ENCODE measurements at places on chromosomes 5 and 9.
A peak's percentile ranks its signal among the peaks of the same experiment; 100 is the strongest.

GRCh38 chr5:138824924-138825863 is 49.9 kb downstream of the LRRTM2 start:
- no peak for DNase-seq

DNA sequence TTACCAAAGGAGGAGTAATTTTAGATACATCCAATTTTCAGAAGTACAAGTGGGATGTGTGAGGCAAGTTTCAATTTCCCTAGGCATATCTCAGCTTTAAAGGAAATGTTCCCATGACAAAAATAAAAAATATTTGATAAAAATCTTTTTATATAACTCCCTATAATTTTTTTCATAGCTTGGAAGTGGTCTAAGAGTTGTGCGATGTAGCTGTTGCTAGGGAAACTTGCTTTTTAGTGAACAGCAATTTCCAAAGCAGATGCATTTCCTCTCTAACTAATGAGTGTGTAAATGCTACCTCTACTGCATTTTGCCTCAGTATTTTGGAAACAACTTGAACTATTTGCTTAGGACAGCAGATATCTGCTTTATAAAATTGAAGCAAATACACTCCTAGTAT is 39.6 kb downstream of the MACIR start:
- no peak for DNase-seq

GRCh38 chr9:2151171-2151570 is 136.0 kb downstream of the SMARCA2 start:
- DNase-seq, result no peak

GRCh38 chr9:4228606-4229005 is 71.3 kb downstream of the GLIS3 start:
- DNase-seq, result peak; percentile 38

DNA sequence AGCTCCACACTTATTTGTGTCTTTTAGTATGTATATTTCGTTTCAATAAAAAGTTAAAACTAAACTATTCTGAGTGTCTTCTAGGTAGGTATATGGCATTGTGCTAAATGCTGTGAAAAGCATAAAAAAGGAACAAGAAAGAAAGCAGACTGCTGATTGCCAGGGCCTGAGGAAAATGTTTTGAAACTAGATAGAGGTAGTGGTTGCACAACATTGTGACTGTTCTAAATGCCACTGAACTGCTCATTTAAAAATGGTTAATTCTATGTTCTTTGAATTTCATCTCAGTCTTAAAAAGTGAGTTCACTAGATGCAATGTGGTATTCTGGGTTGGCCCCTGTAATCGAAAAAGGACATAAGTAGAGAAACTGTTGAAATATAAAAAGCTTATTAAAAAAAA is 2.6 kb upstream of the ALAD start:
- peak; percentile 80 for DNase-seq

- DNase-seq, result no peak
These were observed 79.6 kb downstream of the NTNG2 start for GRCh38 chr9:132241483-132241839.

GRCh38 chr9:16708656-16709435 is 161.6 kb downstream of the BNC2 start:
- DNase-seq, result no peak

GRCh38 chr5:90930756-90931431 is 372.3 kb downstream of the ADGRV1 start:
- no peak for DNase-seq

- DNase-seq, result no peak
These were observed 110.4 kb upstream of the IFNK start for GRCh38 chr9:27413511-27414219.

- no peak for DNase-seq
These were observed 76.6 kb downstream of the ARRDC3 start for GRCh38 chr5:91306497-91306896.

- DNase-seq, result no peak
These were observed 1.8 kb downstream of the IRX1 start for GRCh38 chr5:3597167-3598007.

DNA sequence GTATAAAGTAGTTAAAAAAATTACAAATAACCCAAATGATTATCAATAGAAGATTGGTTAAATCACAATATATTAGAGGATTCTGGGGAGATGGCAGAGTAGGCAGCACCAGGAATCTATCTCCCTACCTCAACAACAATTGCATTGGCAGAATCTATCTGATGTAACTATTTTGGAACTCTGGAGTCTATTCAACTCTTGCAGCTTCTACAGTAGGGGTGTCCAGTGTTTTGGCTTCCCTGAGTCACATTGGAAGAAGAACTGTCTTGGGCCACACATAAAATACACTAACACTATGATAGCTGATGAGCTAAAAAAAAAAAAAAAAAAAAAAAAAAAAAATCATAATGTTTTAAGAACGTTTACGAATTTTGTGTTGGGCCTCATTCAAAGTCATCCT is 29.2 kb upstream of the ECM2 start:
- no peak for DNase-seq

- no peak for DNase-seq
These were observed 41.7 kb upstream of the DENND4C start for GRCh38 chr9:19188771-19189170.

GRCh38 chr5:58911270-58911669 is 328.4 kb downstream of the RAB3C start:
- DNase-seq, result no peak

- DNase-seq, result no peak
These were observed 2.2 kb downstream of the FBXL7 start for GRCh38 chr5:15502208-15502607.

DNA sequence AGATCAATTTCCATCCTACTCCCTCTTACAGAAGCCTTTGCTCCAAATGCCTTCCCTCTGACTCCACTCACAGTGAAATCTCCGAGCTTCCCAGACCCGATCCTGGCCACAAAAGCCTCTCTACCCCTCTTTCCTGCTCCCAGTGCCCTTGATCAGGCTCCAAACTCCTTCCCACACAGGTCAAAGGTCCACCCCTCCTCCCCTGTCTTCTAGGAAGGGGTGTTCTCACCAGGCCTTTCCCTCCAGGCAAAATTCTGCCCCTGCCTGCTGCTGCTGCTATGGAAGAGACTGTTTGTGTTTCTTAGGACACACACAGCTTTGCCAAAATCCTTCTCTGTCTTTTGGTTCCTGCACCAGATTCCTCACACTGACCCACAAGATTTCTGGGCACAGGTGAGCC is 85.8 kb upstream of the ALDH1A1 start:
- DNase-seq, result no peak

DNA sequence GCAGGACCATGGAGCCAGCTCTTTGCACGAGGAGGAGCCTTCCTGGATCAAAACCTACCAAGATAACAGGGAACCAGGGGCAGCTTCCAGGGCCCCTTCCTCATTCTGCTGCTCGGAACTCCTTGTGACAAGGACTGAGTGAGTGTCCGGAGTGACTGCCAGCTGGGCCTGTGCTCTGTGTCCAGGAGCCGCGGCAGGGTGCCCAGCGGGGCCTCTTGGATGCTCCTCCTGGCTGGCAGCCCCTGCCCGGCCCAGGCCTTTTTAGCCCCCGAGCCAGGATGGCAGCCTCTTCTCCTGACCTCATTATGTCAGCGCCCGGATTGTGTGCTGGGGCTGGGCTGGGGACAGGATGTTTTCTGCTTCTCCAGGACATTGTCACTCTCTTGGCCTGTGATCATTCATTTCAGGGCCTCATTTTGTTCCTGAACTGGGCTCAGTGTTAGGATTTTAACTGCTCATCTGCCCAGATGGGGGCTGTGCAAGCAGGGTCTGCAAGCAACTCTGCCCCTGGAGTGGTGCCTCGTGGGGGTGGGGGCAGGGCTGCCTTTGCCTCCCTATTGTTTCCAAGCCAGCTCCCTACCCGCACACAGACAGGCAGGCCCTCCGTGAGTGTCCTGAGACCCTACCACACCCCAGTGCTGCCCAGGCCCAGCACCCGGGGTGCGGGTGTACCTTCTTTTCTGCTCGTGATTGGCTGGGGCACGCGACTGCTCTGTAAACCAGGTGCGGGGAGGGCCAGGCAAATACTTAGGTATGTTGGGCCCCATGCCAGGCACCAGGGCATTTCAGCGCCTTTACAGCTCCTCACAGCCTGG is 161.6 kb downstream of the COL23A1 start:
- no peak for DNase-seq

DNA sequence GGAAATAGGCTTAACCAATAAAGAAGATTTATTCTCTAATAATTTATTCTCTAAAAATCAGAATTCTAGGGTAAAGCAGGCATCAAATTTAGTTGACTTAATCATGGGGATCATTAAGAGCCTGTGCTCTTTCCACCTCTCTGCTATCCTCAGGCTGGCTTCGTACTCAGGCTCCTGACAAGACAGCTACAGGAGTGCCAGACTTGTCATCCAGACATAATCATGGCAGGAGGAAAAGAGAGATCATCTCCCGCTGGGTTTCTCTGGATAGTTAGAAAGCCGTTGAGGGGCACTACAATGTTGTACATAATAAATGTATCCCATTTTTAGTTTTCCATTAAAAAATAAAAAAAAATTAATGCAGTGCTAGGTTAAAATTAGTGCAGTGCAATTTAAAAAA is 171.9 kb downstream of the SEC61B start:
- no peak for DNase-seq

GRCh38 chr9:134251296-134252069 is 74.8 kb upstream of the RXRA start:
- no peak for DNase-seq

- no peak for DNase-seq
These were observed 150.6 kb downstream of the PRR16 start for GRCh38 chr5:120614531-120615180.

DNA sequence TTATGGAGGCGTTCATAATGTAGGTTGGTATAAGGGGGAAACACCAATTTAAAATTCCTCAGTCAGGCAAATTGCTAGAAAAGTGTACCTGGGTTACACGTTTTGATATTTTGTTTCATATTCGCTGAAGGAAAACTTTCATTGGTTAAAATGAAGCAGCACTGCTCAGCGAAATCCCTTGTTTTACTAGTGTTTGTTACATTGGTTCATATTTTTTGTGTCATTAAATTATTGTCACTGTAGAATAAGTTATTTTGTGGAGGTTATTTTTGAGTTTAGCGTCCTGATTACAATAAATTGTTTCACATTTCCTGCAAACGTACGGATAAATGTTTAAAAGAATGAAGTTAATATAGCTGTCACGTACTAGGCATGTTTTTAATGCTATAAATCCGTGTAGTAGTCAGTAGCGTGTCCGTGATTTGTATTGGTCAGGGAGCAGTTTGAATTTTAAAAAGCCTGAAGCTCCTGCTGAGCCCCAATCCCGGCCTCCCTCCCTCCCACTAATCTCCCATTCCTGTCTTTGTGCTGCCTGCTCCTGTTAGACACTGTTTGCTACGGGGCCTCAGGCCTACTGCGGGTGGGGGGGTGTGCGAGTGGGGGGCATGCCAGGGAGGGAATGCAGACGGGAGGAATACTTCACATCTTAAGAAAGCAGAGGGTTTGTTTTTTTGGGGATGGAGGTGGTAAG is 2.0 kb downstream of the NIPBL start:
- DNase-seq, result no peak

- no peak for DNase-seq
These were observed 8.8 kb downstream of the ATP10B start for GRCh38 chr5:160843240-160843639.

GRCh38 chr9:70474413-70474812 is 60.0 kb upstream of the KLF9 start:
- no peak for DNase-seq

DNA sequence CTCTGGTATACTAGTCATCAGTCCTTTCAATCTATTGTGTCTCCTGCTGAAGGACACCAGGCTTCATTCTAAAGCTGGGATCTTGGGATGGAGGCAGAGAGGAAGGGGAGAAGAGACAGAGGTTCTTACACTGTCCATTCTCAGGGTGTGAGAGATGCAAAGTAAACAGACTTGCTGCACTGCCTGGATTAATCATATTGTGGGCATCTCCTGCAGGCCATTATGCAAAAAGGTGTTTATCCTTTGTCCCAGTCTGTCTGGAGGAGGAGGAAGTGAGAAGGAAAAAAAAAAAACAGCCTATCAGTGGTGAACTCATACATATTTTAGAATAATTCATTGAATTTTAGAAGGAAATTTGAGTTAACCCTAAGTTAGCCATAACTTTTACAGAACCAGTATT is 92.9 kb upstream of the TNPO1 start:
- no peak for DNase-seq

DNA sequence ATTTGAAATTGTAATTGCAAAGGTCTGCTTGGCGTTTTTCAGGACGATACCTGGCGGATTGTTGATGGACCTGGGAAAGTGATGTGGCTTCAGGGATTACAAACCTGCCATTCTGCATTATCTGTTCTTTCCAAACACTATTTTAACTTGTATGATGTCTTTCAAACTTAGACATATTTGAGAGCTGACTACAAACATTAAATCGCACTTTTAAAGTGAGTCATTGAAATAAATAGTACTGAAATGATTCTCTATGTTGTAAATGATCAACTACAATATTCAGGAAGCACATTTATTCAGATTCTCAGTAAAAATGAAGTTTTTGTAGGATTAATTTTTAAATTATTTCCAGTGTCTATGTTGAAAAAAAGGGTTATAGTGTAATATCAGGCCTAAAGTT is 32.3 kb upstream of the TMEM171 start:
- DNase-seq, result no peak

DNA sequence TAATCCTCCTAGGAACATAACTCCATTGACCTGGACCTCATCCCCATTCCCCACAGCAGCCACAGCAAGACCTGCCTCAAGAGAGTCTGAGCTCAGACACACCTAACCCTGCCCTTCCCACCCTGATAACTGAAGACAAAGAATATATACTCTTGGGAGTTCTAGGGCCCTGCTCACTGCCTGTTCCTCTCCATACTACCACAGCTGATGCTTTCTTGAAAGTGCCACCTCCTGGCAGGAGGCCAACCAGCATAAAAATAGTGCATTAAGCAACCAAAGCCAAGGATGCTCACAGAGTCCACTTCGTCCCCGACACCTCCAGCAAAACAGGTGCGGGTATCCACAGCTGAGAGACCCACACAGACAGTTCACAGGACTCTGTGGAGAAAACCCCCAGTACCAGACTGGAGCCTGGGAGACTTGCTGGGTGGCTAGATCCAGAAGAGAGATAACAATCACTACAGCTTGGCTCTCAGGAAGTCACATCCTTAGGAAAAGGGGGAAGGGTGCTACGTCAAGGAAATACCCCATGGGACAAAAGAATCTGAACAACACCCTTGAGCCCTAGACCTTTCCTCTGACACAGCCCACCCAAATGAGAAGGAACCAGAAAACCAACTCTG is 23.5 kb downstream of the FAM114A2 start:
- no peak for DNase-seq

GRCh38 chr5:172444110-172444510 is 10.2 kb downstream of the SH3PXD2B start:
- DNase-seq, result no peak

DNA sequence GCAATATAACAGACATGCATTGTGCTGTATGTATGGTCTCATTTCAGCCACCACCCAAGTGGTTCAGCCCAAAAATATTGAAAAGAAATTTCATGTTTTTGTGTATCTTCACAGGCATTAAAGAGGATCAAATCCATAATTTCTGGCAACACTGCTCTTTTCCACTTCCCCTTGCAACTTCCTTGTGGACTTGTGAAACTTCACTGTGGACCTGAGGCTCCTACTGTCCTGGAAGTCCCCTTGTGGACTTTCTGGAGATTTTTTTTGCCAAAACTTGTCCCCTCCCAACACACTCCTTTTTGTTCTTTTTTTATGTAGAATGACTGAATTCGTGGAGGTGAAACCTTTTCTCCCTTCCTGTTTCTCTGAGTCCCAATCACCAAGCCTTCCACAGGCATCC is 14.3 kb downstream of the OTULINL start:
- DNase-seq, result peak; percentile 76

Measured in inflammatory macrophage (primary cell).